A673 (cell line): ENCODE measurements at places on chromosomes 5 and 9. TPM values are rescaled to one million over a fixed set of nuclear protein-coding genes. Genes with fewer than 3 reads are reported as not detected.
A peak's percentile ranks its signal among the peaks of the same experiment; 100 is the strongest.

- DNase-seq, result no peak
- H3K4me3 ChIP-seq, result no peak overlapping the region
- H3K4me1 ChIP-seq, result no peaks in the 10 kb centered on the region
- no peak overlapping the region for H3K27ac ChIP-seq
- H3K27me3 ChIP-seq, result no peaks in the 10 kb centered on the region
Observed at GRCh38 chr9:128610897-128611296, 45.8 kb downstream of the DYNC2I2 start.

GRCh38 chr9:124973807-124974206 lies 32.9 kb upstream of the GOLGA1 start:
- H3K27me3 ChIP-seq, result no peaks in the 10 kb centered on the region
- no peak for DNase-seq
- H3K36me3 ChIP-seq, result peaks cover 9% of the 10 kb centered on the region

DNA sequence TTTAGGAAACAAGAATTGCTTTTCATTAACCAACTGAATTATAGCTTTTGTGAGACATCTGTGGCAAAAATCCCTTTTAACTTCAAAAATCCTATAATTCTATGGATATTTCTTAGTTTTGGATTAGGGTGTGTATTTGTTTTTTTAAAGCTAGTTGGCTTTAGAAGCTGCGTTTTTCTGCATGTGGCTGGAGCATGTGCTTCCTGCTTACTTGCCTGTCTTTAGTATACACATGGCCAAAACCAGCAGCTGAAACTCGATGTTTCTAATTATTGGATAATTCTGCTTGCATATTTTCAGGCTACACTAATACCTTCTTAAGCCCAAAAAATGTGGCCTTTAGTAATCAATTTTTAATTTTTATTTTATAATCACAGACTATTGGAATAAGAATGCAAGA lies 8.9 kb downstream of the RECK start:
- H3K4me3 ChIP-seq, result no peak overlapping the region
- peaks cover 4% of the 10 kb centered on the region for H3K4me1 ChIP-seq
- H3K36me3 ChIP-seq, result no peaks in the 10 kb centered on the region
- no peak for DNase-seq

- no peak overlapping the region for H3K27ac ChIP-seq
- H3K4me3 ChIP-seq, result no peak overlapping the region
- H3K4me1 ChIP-seq, result peaks cover 12% of the 10 kb centered on the region
- no peaks in the 10 kb centered on the region for H3K27me3 ChIP-seq
Observed at GRCh38 chr9:5845157-5845531, 12.2 kb upstream of the ERMP1 start.

GRCh38 chr5:54895816-54896341 lies 89.5 kb downstream of the ESM1 start:
- no peaks in the 10 kb centered on the region for H3K27me3 ChIP-seq
- H3K27ac ChIP-seq, result peak overlapping the region; percentile 74
- H3K36me3 ChIP-seq, result no peaks in the 10 kb centered on the region
- peak; percentile 86 for DNase-seq
- peaks cover 16% of the 10 kb centered on the region for H3K4me1 ChIP-seq
- no peak overlapping the region for H3K4me3 ChIP-seq

GRCh38 chr9:109387856-109388255 lies 67.0 kb upstream of the EPB41L4B start:
- no peak for DNase-seq
- H3K4me1 ChIP-seq, result no peaks in the 10 kb centered on the region

DNA sequence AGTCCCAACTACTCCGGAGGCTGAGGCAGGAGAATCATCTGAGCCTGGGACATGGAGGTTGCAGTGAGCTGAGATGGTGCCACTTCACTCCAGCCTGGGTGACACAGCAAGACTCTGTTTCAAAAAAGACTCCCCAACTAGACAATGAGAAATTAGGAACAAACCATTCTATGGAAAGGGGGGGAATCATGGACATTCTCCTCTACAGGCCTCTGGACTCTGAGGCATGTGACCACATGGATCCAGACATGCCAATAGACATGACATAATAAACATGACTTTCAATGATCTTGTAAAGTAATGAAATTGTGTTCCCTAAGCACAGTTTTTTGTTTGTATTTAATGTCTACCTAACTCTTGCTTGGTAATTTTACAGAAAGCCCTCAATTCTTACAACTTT lies 8.8 kb downstream of the HOMER1 start:
- H3K27me3 ChIP-seq, result no peaks in the 10 kb centered on the region
- no peak overlapping the region for H3K27ac ChIP-seq
- no peaks in the 10 kb centered on the region for H3K36me3 ChIP-seq
- no peak overlapping the region for H3K4me3 ChIP-seq

- H3K27me3 ChIP-seq, result no peaks in the 10 kb centered on the region
- H3K27ac ChIP-seq, result peak overlapping the region; percentile 90
- no peak for DNase-seq
- peak overlapping the region; percentile 65 for H3K4me3 ChIP-seq
- peaks cover 48% of the 10 kb centered on the region for H3K4me1 ChIP-seq
- peaks cover 12% of the 10 kb centered on the region for H3K36me3 ChIP-seq
Observed at GRCh38 chr9:73154271-73154670, 2.6 kb downstream of the ANXA1 start.

- H3K4me1 ChIP-seq, result peaks cover 21% of the 10 kb centered on the region
- no peaks in the 10 kb centered on the region for H3K36me3 ChIP-seq
- no peak overlapping the region for H3K4me3 ChIP-seq
- H3K27me3 ChIP-seq, result no peaks in the 10 kb centered on the region
Observed at GRCh38 chr5:62142351-62142750, 163.7 kb upstream of the KIF2A start.

- H3K4me3 ChIP-seq, result no peak overlapping the region
- no peak overlapping the region for H3K27ac ChIP-seq
- no peaks in the 10 kb centered on the region for H3K4me1 ChIP-seq
Observed at GRCh38 chr5:168939156-168939800, 360.1 kb upstream of the PANK3 start.

- H3K27ac ChIP-seq, result no peak overlapping the region
- H3K36me3 ChIP-seq, result no peaks in the 10 kb centered on the region
- H3K4me3 ChIP-seq, result no peak overlapping the region
Observed at GRCh38 chr9:89418474-89418845, 79.5 kb downstream of the SEMA4D start.

- H3K27ac ChIP-seq, result peak overlapping the region; percentile 22
- H3K4me1 ChIP-seq, result peaks cover 8% of the 10 kb centered on the region
- H3K27me3 ChIP-seq, result no peaks in the 10 kb centered on the region
- DNase-seq, result no peak
- H3K4me3 ChIP-seq, result no peak overlapping the region
Observed at GRCh38 chr9:134391319-134392231, 65.3 kb downstream of the RXRA start.

DNA sequence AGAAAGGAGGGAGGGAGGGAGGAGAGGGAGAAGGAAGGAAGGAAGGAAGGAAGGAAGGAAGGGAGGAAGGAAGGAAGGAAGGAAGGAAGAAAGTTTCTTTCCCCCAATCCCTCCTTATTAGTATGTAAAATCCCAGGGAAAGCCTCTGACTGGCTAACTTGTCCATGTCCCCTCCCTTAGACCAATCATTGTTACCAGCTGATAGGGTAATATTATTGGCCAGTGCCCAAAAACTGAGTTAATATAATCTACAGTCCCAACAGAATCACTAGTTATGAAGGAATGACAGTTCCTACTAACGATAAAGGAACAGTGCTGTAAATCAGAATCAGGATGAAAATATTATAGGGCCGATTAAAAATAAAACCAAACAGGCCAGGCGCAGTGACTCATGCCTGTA lies 53.6 kb upstream of the CCNG1 start:
- H3K36me3 ChIP-seq, result no peaks in the 10 kb centered on the region
- H3K27me3 ChIP-seq, result no peaks in the 10 kb centered on the region
- H3K4me1 ChIP-seq, result peaks cover 15% of the 10 kb centered on the region
- no peak overlapping the region for H3K27ac ChIP-seq
- H3K4me3 ChIP-seq, result no peak overlapping the region

Gene TRIM14
- 3.8 and 5.4 TPM in 2 replicates for total RNA-seq

Gene AOPEP
- 17.5 and 18.4 TPM in 2 replicates for total RNA-seq

Gene SLC31A2
- total RNA-seq, result 2.8 and 3.4 TPM in 2 replicates

Gene ADCY2
- total RNA-seq, result 0.28 and 0.34 TPM in 2 replicates

Gene GAPVD1
- 55.3 and 58.2 TPM in 2 replicates for total RNA-seq
